ENCODE measurements at places on chromosomes 16 and 17.
A peak's percentile ranks its signal among the peaks of the same experiment; 100 is the strongest.

GRCh38 chr17:73749928-73750605 is 105.8 kb upstream of the SDK2 start:
- no peak for DNase-seq

- no peak for DNase-seq
Measured at GRCh38 chr16:81327447-81328196, 12.9 kb downstream of the GAN start.

GRCh38 chr16:24208710-24209109 is 47.4 kb upstream of the CACNG3 start:
- no peak for DNase-seq

- no peak for DNase-seq
Measured at GRCh38 chr17:61511480-61512182, 59.4 kb downstream of the TBX4 start.

GRCh38 chr16:85261204-85261603 is 148.9 kb upstream of the CIBAR2 start:
- no peak for DNase-seq

GRCh38 chr16:23420011-23420410 is 33.0 kb downstream of the COG7 start:
- DNase-seq = peak; percentile 24

- no peak for DNase-seq
Measured at GRCh38 chr17:30393911-30394867, 15.5 kb downstream of the CPD start.

- no peak for DNase-seq
Measured at GRCh38 chr16:87854907-87855683, 14.2 kb downstream of the SLC7A5 start.

GRCh38 chr16:8355675-8356074 is 234.6 kb downstream of the TMEM114 start:
- DNase-seq = no peak

Data from fibroblast of the conjunctiva (primary cell).